ENCODE measurements at places on chromosomes 2 and 18.

DNA sequence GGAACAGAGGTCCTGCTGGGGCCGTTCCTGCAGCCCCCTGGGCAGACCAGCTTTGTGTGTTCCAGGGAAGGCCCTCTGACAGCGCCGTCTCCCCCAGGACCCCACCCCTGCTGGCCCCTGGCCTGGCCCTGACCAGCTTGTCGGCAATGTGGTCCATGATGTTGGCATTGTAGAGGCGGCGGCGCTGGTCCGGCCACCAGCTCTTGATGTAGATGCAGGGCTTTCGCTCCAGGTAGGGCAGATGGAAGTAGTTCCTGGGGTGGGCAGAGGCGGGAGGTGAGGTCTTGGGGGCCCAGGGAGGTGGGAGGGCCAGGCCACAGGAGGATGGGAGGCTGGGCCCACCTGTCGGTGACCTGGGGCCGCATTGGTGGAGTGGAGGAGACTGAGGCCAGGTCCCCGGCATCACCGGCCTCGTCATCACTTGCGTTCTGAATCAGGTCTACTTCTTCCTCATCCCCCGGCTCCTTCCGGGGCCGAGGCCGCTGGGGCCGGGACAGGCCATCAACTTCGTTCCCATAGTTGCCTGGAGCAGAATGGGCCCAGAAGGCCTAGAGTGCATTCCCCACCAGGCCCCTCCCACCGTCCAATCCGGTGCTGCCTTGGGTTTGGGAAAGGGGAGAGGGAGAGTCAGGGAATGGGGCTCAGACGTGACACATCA lies 1.3 kb upstream of the OTOF start:
- no peaks in the 10 kb centered on the region for H3K4me1 ChIP-seq
- H3K27me3 ChIP-seq: no peaks in the 10 kb centered on the region
- H3K4me3 ChIP-seq: no peak overlapping the region
- no peaks in the 10 kb centered on the region for H3K36me3 ChIP-seq

GRCh38 chr2:39646267-39646666 lies 19.4 kb upstream of the TMEM178A start:
- DNase-seq: no peak
- H3K36me3 ChIP-seq: no peaks in the 10 kb centered on the region
- no peak overlapping the region for H3K4me3 ChIP-seq
- no peaks in the 10 kb centered on the region for H3K4me1 ChIP-seq
- H3K27me3 ChIP-seq: no peaks in the 10 kb centered on the region

DNA sequence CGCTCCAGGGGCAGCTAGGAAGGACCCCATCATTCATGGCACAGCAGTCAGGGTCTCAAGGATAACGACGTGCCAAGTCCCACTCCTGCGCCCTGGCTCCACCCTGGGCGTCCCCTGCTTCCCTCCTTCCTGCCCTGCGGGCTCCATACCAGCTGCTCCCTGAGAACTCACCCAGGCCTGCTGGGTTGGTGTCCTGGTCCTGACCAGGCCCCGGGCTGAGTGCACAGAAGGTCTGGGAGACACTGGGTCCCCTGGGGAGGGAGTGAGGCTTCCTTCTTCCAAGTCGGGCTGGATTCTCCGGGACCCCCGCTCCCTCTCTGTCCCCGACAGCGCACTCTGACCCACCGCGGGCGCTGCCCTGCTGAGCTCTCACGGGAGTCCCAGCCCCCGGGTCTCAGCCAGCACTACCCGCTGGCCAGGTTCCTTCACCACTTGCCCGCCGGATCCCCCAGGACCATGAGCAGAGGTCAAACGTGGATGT lies 160.2 kb downstream of the PXDN start:
- no peaks in the 10 kb centered on the region for H3K36me3 ChIP-seq
- H3K4me1 ChIP-seq: no peaks in the 10 kb centered on the region
- no peak overlapping the region for H3K4me3 ChIP-seq
- no peaks in the 10 kb centered on the region for H3K27me3 ChIP-seq
- no peak for DNase-seq
- no peak overlapping the region for H3K27ac ChIP-seq

DNA sequence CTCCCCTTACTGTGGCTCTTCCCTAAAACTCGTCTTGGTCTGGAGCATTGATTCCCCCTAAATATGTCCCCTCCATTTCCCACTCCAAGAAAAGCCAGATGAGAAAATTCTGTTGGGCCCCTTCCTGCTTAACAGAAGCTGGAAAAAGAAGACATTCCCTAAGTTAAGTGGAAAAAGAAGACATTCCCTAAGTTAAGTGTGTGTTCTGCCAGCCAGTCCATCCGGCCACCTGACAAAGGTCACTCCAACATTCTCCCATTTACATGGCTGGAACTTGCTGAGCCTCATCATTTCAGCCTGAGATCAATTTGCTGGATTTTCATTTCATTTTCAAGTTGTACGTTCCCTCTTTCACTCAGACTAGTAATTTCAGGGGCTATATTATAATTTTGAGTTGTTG lies 52.0 kb downstream of the LYPD1 start:
- H3K4me3 ChIP-seq: no peak overlapping the region
- DNase-seq: no peak
- no peaks in the 10 kb centered on the region for H3K4me1 ChIP-seq
- H3K36me3 ChIP-seq: no peaks in the 10 kb centered on the region
- H3K27ac ChIP-seq: no peak overlapping the region

GRCh38 chr2:180319586-180320405 lies 312.7 kb upstream of the CWC22 start:
- no peaks in the 10 kb centered on the region for H3K27me3 ChIP-seq
- no peaks in the 10 kb centered on the region for H3K36me3 ChIP-seq
- no peak overlapping the region for H3K27ac ChIP-seq
- no peak for DNase-seq
- no peaks in the 10 kb centered on the region for H3K4me1 ChIP-seq

- no peaks in the 10 kb centered on the region for H3K4me1 ChIP-seq
- no peak overlapping the region for H3K4me3 ChIP-seq
- no peak for DNase-seq
- no peak overlapping the region for H3K27ac ChIP-seq
These were observed 149.7 kb downstream of the VAPA start for GRCh38 chr18:10063489-10063888.

GRCh38 chr2:119240311-119241204 lies 16.9 kb downstream of the STEAP3 start:
- H3K36me3 ChIP-seq: no peaks in the 10 kb centered on the region
- DNase-seq: no peak
- no peaks in the 10 kb centered on the region for H3K27me3 ChIP-seq
- no peak overlapping the region for H3K4me3 ChIP-seq
- H3K4me1 ChIP-seq: no peaks in the 10 kb centered on the region
